NCI-H460 (cell line): ENCODE measurements at places on chromosomes 5 and 9.

GRCh38 chr5:110441035-110441434 is 285.4 kb downstream of the TMEM232 start:
- DNase-seq: peak; percentile 5

- DNase-seq: no peak
These were observed 3.7 kb upstream of the ICE1 start for GRCh38 chr5:5418764-5419163.

GRCh38 chr9:38037981-38038306 is 31.1 kb downstream of the SHB start:
- no peak for DNase-seq

- no peak for DNase-seq
These were observed 109.9 kb upstream of the DAB2 start for GRCh38 chr5:39534690-39535089.

- DNase-seq: no peak
These were observed 75.3 kb downstream of the FBXW11 start for GRCh38 chr5:171931163-171931562.

DNA sequence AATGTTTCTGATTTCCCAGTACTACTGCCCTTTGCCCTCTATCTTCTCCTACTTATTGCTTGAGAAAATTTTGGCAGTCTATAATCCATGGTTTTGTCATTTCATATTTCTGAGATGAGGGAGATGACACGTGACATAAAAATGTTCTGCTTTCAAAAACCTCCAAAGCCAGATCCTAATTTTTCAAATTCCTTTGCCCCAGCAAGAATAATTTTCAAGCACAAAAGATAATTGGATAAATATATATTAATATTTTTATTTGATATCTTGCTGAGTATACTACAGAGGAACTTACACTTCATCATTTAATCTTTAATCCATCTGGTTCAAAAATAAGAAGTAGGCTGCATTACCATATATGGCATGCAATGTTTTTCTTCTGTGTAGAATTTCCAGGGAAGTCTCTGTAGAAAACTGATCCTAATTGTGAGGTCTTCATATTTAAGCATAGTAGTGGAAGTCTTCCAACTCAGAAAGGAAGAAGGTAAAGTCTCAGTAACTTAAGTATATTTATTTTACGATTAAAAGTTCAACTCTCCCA is 1738.8 kb downstream of the EFNA5 start:
- no peak for DNase-seq

- DNase-seq: no peak
These were observed 48.9 kb downstream of the NTRK2 start for GRCh38 chr9:84718476-84718875.

GRCh38 chr5:179696603-179697002 is 2.2 kb upstream of the CANX start:
- no peak for DNase-seq

- no peak for DNase-seq
These were observed 13.6 kb upstream of the CXXC5 start for GRCh38 chr5:139634541-139634940.

GRCh38 chr9:83005963-83006362 is 57.0 kb downstream of the RASEF start:
- DNase-seq: no peak

GRCh38 chr5:128736553-128736952 is 198.5 kb upstream of the FBN2 start:
- DNase-seq: peak; percentile 48

GRCh38 chr5:10250806-10251276 is 761 bp downstream of the CCT5 start:
- DNase-seq: no peak

DNA sequence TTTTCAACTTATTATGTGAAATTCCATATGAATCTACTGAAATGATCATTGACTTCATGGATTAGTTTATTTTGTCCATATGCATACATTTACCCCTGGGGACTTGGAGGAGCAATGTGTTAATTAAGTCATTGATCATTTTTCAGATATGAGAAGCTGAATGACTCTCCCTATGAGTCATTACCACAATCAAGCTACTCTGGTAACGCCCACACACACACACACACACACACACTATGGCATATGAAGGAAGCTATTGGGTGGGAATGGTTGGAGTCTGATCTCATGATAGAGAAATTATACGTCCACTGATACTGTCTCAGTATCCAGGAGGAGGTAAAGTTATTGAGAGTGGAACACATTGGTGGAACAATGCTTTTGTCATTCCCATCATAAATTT is 528.9 kb downstream of the AGTPBP1 start:
- DNase-seq: no peak

GRCh38 chr5:90528601-90529193 is 687 bp downstream of the LYSMD3 start:
- DNase-seq: no peak

GRCh38 chr9:18608371-18608770 is 134.4 kb downstream of the ADAMTSL1 start:
- no peak for DNase-seq

DNA sequence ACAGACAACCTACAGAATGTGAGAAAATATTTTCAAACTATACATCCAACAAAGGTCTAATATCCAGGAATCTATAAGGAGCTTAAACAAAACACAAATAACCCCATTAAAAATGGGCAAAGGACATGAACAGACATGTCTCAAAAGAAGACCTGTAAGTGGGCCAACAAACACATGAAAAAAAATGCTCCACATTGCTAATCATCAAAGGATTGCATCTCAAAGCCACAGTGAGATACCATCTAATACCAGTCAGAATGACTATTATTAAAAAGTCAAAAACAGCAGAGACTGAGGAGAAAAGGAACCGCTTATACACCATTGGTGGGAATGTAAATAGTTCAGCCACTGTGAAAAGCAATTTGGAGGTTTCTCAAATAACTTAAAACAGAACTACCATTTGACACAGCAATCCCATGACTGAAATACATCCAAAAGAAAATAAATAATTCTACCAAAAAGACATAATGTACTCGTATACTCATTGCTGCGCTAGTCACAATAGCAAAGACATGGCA is 39.1 kb upstream of the C5orf63 start:
- no peak for DNase-seq

DNA sequence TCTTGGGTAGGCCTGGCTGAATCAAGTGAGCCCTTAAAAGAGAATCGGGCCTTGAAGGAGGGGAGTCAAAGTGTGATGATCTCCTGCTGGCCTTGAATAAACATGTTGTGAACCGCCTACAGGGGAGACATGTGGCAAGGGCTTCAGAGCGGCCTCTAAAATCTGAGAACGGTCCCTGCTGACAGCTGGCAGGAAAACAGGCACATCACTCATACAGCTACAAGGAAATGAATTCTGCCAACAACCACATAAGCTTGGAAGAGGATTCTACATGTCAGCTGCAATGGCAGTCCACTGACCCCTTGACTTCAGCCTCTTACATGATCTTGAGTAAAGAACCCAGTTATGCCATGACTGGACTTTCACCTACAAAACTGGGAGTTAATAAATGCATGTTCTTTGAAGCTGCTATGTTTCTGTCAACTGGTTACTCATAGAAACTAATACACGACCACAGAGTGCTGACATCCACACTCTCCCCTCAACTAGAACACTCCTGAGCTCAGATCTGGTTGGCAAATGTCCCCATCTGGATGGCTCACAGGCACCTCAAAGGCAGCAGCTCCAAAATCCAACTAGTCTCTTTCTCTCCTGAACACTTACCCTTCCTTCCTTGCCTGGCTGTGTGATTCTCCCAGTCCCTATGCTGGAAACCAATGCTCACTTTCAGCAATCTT is 333.1 kb downstream of the ASTN2 start:
- no peak for DNase-seq

DNA sequence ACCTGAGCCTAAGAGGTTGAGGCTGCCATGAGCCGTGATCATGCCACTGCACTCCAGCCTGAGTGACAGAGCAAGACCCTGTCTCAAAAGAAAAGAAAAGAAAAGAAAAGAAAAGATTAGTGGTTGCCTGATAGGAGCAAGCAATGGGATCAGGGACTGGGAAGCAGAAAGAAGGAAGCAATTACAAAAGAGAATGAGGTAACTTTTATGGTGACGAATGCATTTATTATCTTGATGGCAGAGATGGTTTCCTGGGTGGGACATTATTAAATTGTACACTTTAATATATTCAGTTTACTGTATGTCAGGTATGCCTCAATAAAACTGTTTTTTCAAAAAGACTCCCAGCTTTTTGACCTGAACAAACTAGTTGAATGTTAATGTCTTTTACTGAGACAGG is 7.5 kb upstream of the PFDN1 start:
- DNase-seq: no peak

DNA sequence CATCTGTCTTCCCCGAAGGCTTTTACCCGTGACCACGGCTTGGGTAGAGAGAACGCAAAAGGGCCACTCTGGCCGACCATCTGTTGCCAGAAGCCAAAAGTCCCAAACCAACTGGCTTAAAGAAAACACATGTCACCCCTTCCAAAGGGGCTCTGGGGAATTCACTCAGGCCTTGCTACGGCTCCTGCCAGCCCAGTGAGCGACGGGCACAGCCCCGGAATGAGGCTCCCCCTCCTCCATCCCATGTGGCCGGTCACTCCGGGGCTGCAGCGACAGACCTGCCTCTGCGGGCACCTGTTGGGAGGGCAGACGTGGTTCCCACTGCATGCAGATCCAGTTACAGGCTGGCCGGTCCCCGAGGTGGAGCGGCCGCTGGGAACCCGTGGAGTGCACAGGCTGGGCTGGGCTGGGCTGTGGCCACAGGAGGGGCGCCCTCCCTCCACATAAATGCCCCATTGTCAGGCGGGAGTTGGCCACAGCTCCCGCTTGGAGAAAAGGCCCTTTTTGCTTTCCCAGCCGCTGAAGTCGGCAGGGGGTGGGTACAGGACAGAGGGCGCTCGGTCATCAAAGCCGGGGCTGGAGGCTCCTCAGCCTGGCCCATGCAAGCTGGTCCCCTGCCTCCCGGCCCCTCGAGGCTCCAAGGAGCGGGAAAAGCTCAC is 19.9 kb downstream of the NOTCH1 start:
- DNase-seq: no peak

DNA sequence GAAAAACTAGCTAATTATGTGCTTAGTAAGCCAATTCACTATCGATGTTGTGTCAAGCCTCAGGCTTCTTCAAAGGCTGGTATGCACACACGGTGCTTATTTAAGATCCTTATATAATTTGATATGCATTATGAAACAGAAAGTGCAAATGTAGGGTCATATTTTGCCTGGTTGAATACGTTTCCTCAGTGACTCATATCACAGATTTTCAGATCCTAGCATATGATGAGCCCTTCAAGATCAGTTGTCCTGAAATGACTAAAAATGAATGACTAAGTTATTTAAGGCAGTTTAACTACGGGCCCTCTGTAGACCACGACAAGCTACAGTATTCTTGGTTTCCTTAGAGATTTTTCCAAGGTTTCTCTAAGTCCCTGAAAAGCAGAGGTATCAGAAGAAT is 778.3 kb downstream of the PRELID2 start:
- no peak for DNase-seq

- no peak for DNase-seq
These were observed 14.1 kb downstream of the TRIM7 start for GRCh38 chr5:181190711-181191525.

GRCh38 chr9:97604901-97605645 is 28.1 kb downstream of the TSTD2 start:
- no peak for DNase-seq

GRCh38 chr5:96196890-96197289 is 235.2 kb upstream of the ELL2 start:
- DNase-seq: no peak

- no peak for DNase-seq
These were observed 20.3 kb downstream of the EXOC3 start for GRCh38 chr5:463301-463700.

GRCh38 chr9:93156475-93157008 is 22.5 kb upstream of the NINJ1 start:
- no peak for DNase-seq

DNA sequence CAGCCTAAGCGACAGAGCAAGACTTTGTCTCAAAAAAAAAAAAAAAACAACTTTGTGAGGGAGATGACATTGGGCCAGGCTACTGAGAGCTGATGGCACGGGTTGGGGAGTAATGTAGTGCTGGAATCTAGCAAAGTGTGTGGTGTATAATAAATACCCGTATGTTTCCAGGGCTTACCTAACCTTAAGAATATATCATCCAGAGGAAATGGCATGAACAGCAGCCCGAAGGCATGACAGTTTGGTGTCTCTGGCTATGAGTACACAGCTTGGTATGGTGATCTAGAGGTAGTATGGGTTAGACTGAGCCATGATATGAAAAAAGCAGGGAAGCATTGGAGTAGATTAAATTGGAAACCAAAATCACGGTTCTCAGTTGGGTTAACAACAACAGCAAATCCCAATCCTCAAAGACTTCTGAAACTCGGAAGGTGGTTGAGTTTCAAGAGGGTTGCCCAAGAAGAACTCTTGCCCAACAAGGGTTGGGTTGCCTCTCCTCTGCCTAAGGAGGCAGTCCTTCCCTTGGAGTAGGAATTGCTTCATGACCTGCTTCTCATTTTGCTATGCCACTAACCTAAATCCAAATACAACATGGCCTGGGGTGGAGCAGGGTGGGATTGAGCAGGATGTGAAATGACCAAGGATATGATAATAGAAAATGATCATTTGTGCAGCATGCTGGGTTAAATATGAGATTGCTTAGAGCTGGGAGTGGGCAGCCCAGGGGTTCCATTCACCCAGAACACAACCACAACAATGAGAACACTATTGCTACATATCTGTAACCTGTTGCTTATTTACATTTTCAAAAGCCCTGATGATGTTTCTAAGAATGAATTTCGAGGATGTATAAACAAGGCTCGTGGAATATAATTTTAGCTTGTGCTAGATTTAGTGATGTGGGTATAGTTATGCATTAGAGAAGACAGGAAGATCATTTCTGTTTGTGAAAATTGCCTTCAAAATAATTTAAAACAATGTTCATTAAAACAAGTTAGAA is 64.6 kb upstream of the ZFR start:
- no peak for DNase-seq

GRCh38 chr9:6215562-6215961 is at the start of gene IL33:
Gene IL33, plus strand, starts transcription at chr9:6215807. Its CDS starts 25,888 bp downstream, at chr9:6241695.
- no peak for DNase-seq

GRCh38 chr9:100720922-100721321 is 143.0 kb downstream of the CAVIN4 start:
- DNase-seq: no peak

DNA sequence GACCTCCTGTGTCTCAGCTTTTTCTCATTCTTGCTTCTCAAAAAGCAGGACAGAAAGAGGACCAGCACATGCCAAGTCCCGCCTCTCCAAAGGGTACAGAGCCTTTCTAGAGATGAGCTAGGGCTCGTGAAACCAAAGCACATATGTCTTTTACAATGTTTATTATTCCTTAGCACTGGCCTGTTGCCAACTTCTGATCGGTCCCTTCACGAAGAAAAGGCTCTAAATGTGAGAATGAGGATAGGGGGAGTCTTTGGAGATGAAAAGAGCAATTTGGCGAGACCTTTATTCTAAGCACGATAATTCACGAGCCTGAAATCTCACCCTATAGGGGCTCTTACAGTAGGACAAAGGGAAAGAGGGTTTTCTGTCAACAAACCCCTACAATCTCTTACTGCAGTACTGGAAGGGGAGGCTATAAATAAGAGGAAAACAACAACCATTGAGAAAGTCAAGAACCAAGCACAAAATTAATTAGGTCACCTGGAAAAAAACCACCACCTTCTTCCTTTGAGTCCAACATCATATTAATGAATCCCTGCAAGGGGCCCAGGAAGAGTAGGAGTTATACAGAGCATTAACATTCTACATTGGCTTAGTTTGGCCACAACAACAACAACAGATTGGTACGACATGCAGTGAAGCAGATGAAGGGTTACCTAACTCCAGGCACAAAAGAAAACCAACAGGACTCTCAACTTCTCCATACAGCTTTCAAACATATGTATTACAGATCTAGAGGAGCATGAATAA is 309.5 kb downstream of the PDE4D start:
- DNase-seq: no peak

GRCh38 chr5:142841511-142842265 is 71.5 kb downstream of the ARHGAP26 start:
- DNase-seq: no peak
